ENCODE measurements at places on chromosomes 1 and 21.
A peak's percentile ranks its signal among the peaks of the same experiment; 100 is the strongest.

GRCh38 chr1:11925938-11926292 is 312 bp downstream of the KIAA2013 start:
- DNase-seq = no peak

DNA sequence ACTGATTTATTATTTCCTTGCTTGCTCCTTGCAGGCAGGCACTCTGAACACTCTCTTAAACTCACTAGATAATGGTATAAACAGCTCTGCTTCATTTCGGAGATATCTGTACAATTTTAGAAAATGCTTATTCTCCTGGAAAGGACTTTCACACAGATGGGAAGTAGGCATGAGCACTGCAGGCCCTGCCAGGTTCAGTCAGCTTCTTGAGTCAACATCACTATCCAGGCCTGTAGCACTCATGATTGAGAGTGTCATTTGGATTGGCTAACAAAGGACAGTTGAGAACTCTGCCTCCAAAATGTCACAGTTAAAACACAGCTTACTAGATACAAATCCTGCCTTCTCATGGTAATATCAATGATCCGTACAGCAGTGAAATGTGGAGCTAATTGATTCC is 181.9 kb downstream of the CYYR1 start:
- no peak for DNase-seq

GRCh38 chr21:17979763-17980162 is 160.6 kb upstream of the C21orf91 start:
- DNase-seq = no peak

- no peak for DNase-seq
Observed at GRCh38 chr1:205339717-205340116, 17.0 kb downstream of the KLHDC8A start.

GRCh38 chr1:166185526-166185925 is 18.7 kb upstream of the FAM78B start:
- no peak for DNase-seq

DNA sequence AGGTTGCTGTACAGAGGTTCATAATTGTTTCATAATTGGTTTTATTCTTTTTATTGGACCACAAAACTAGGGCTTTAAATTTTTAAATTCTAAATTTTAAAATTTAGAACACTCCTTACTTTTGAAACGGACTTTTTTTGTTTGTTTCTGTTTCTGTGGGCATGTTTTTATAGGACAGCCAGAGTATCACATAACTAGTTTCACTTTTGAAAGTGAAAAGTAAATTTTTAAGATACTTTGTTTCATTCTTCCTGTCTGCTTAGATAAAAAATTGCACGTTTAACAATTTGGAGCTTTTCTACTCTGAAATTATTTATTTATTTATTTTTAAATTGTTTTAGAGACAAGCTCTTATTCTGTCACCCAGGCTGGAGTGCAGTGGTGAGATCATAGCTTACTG is 29.7 kb downstream of the MDM4 start:
- DNase-seq = no peak

- DNase-seq = no peak
Observed at GRCh38 chr1:10685808-10686403, 110.5 kb downstream of the CASZ1 start.

DNA sequence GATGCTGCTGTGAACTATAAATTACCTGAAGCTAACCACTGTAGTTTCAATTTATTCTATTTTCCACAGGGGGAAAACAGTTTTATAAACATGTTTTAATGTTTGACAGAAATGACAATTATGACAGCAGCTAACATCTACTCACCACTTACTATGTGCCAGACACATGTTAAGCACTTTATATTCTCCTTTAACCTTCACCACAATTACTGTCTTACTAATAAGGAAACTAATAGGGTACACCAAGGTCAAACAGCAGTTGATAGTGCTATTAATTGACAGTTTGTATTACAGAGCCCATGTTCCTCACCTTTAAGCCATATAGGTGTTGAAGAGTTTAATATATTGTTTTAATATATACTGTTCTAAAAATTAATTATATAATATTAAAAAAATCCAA is 146.4 kb downstream of the EVI5 start:
- no peak for DNase-seq

DNA sequence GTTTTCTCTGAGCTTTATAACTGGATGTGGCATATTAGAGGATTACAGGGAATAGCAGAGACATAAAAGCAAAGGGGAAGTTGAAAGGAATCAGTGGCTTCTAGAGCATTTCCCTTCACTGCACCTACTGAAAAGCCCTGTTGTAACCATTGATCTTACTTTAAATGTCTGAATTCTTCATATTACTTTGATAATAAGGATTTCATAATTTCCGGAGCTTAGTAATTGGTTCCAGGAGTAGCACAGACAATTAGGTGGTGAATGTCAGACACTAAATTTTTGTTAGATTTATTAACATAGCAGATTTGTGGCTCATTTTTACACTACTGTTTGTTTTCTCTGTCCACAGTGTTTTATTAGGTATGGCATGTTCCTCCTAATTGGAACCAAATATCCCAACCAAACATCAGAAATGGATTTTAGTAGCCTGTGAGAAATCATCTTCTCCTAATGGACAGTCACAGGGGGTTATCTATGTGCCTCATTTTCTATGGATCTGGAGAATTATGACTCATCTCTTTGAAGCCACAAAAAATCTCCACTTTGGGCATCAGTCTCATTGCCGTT is 100.5 kb downstream of the GIPC2 start:
- no peak for DNase-seq

DNA sequence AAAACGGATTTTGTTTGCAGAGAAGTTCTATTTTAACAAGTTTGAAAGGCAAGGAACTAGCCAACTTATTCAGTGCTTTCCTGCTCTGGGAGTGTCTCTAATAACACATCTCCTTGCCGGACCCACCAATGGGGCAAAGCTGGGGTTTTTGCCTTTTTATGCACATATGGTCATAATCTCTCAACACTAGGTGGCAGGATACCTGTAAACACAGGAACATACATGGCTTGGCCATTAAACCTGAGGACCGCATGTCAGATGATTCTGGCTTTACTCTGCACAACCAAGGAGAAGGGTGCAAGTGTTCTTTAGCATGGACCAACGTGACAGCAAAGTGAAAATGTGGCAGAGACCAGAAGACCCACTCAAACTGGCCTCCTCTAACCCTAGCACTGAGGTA is 4.9 kb downstream of the TMEM9 start:
- no peak for DNase-seq

GRCh38 chr1:38239258-38239835 is 192.8 kb upstream of the POU3F1 start:
- DNase-seq = no peak

DNA sequence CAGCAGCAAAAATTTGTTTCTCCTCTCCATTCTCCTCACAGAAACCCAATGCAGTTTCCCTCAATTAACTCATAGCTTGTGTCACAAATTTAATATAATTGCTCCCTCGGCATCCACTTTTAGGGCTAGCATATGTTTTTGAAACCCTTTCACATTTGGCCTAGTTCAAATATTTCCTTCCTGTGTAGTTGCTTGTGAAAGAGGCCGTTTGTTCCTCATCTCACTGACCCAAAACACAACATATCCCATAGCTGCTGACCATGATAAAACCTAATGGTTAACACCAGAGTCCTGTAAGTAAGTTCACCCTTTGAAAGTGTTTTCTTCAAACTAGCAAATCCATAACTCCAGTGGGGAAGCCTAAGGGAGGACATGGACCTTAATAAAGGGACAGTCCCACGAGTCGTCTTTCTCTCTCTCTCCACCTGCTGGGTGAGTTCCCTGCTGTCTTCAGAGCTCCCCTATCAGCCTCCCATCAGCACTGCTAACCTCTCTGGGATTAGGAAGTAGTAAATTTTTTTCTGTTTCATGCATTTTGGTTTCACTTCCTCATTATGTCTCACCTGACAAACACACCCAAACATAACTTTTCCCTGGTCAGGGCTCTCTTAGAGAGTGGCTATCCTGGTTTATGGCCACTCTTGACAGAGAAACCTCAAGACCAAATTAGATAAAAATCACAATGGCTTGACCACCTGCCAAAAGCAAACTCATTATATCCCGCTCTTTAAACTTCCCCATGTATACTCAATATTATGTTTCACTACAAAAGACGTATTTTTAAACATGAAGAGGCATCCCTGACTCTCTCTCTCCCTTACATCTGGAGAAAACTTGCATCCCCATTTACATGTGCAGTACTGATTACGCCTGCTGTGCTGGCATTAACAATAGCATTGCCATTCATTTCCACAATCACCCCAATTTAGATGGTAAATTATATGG is 177.7 kb upstream of the HP1BP3 start:
- DNase-seq = no peak

- DNase-seq = no peak
Observed at GRCh38 chr1:168054117-168054516, 82.6 kb downstream of the GPR161 start.

GRCh38 chr1:171984850-171985485 is 143.7 kb downstream of the DNM3 start:
- no peak for DNase-seq

- no peak for DNase-seq
Observed at GRCh38 chr1:200776949-200777348, 38.3 kb downstream of the CAMSAP2 start.

- DNase-seq = no peak
Observed at GRCh38 chr1:245825128-245825901, 670.5 kb downstream of the KIF26B start.

- no peak for DNase-seq
Observed at GRCh38 chr1:240991230-240991629, 365.8 kb downstream of the RGS7 start.

DNA sequence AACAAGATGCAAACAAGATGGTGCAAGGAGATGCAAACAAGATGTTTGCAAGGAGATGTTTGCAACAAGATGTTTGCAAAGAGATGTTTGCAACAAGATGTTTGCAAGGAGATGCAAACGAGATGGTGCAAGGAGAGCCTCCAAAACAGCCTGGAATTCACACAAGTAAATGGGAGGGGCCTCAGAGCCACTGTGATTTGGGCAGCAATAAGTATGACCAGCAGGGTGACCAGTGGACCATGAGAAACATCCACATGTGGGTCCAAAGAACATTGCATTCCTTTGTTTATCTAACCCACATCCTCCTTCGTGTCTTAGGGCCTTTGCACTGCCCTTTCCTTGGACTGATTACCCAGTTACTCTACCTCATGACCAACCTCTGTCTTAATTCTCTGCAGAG is 162.9 kb downstream of the PLPP3 start:
- no peak for DNase-seq

GRCh38 chr1:67970088-67970487 is 80.3 kb downstream of the DIRAS3 start:
- peak; percentile 96 for DNase-seq

DNA sequence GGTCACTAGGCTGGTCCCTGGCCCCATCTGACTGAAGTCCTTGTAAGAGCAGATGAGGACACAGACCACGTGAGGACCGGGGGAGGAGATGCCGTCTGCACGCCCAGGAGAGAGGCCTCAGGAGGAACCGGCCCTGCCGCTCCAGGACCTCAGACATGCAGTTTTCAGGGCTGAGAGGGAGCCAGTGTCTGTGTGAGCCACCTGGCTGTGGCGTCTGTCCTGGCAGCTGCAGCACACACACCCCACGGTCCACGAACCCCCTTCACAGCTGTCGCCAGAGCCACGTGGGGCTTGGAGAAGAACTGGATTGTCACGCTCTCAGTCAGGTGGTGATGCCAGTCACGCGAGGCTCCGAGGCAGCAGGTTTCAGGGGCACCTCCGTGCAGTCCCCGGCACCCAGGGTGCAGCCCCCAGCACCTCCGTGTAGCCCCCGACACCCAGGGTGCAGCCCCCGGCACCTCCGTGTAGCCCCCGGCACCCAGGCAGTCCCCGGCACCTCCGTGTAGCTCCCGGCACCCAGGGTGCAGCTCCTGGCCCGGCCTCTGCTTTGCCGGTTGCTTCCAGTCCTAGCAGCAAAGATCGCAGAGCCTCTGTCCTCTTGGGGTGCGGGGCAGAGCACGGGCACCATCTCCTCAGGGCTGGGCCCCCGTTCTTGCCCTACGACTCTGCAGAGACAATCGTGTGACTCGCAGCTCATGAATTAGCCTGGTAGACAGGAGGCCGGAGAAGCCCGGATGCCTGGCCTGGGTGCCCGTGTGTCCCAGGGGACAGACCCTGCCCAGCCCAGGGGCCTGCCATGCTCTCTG is 19.0 kb upstream of the SUMO3 start:
- no peak for DNase-seq

DNA sequence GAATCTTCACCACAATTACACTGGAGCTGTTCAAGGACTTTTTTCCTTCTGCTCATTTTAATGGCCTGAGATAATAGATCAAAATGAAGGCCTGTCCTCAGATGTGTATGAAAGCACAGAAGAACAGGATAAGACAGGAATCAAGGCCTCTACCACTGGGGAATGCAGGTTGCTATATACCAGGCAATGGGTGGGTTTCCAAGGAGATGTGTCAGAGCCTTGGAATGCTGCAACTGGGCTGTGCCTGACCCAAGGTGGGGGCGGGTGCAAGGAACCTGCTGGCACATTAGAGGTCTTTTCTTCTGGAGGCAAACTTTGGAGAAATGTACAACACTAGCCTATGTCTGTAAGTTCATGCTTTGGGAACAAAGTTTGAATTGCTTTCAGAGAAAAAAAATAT is 21.7 kb upstream of the LAMC2 start:
- peak; percentile 84 for DNase-seq

- DNase-seq = no peak
Observed at GRCh38 chr1:180194546-180195207, 35.4 kb upstream of the LHX4 start.

Measured in HS-27A (cell line).